ENCODE measurements at places on chromosomes 7 and 10.

GRCh38 chr7:25385506-25386136 lies 157.3 kb upstream of the NPVF start:
- peak; percentile 90 for DNase-seq

GRCh38 chr10:97796651-97797050 lies 24.9 kb upstream of the SFRP5 start:
- DNase-seq = no peak

DNA sequence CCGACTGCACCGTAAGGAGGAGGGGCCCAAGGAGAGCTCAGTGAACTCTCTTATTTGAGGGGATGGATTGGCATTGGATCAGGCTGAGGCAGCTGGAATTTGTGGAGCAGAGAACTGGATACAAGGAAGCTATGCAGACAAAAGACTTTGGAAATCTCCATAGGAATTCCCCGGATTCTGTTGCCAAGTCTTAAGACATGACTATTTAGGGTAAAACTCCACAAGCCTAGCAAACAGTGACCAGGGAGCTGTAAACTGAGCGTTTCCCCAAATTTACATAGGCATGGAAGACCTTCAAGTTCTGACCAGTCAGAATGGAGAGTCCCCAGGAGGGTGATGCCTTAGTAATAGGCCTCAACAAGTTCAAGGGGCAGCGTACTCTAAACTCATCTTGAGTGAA lies 82.5 kb upstream of the PCBD1 start:
- no peak for DNase-seq

DNA sequence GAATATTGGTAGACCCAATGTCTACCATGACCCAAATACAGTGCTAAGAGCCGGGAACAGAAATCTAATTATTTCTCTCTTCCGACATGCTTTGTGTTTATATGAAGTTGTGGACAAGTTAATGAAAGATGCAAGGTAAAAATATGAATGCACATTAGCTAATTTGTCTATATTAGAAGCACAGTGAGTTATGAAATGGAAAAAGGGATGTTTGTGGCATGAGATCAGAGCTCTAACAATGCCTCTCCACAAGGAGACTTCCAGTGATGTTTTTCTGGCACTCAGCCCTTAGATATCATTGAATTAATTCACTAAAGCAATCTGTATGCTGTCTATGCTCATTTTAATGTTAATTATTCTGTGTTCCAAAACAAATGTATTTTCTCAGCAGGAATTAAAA lies 897.2 kb downstream of the CNTNAP2 start:
- no peak for DNase-seq

DNA sequence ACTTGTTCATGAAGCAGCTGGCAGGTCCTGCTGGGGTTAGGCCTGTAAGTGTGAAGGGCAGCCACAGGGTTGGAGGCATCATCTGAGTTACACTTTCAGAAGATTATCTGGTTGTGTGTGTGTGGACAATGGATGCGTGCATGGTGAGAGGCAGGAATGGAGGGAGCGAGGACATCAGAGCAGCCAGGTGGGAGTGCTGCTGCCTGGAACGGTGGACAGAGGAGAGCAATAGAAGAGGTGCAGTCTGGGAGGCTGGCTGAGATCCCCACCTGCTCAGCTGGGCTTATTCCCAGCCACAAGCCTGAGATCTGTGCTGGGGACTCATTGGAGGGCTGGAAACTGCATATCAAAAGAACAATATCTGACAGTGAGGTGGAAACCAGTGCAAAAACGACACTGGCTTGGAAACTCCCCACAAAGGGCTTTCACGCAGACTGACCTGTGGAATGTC lies 17.9 kb downstream of the ZNF488 start:
- DNase-seq = no peak

- no peak for DNase-seq
These were observed 89.2 kb upstream of the BTBD16 start for GRCh38 chr10:122181876-122182275.

GRCh38 chr7:118372530-118372929 lies 148.0 kb downstream of the ANKRD7 start:
- DNase-seq = no peak
